ENCODE measurements at places on chromosomes 5 and 9.

DNA sequence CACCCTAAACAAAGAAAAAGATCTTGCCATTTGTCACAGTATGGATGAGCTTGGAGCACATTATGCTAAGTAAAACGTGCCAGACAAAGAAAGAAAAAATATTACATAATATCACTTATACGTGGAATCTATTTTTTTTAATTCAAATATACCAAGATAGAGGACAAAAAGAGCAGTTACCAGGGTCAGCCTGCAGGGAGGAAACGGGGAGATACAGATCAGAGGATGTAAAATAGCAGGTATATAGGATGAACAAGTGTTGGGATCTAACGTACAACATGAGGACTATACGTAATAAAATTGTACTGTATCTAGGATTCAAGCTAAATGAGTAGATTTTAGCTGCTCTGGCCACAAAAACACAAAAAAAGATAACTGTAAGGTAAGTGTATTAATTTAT, 247.5 kb downstream of the TMEM161B start:
- no peak for DNase-seq

DNA sequence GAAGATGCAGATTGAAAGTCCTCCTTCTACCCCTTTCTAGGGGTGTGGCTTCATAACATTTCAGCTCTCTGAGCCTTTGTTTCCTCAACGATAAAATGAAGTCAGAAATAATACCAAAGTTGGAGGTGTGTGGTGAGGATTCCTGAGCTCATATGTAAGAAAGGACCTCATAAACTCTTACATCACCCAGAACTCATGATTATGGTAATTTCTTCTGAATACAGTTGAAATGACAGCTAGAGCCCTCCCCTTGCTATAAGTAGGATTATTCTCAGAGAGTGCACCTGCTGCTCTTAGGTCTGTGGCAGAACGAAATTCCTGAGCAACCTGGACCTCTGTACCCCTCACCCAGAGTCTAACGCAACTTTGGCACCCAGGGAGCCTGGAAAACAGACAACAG, 291.4 kb upstream of the KLF4 start:
- DNase-seq, result no peak

DNA sequence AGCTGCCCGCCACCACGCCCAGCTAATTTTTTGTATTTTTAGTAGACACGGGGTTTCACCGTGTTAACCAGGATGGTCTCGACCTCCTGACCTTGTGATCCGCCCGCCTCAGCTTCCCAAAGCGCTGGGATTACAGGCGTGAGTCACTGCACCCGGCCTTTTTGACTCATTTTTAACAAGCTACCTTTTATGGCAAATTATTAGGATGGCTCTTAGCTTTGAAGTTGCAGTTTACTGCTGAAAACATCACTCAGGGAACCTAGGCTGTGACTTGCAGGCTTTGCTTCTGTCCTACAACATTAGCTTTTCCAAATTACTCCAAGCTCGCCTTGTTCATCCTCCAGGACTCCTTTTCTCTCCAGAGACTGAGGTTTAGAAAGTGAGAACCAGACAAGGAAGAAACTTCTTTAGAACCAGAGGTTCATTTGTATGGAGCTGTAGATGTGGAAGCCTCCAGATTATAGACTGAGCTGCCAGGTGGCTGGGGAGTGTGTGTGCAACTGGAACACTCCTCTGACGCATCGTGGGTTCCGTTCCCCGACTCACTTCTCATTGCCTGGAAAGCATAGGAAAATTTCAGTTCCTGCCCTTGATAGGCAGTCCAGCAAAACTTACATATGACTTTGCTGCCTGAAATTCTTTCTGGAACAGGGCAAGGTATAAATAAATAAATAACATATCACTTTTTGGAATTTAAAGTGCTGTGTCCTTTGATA, 23.8 kb upstream of the SPTAN1 start:
- DNase-seq, result no peak

DNA sequence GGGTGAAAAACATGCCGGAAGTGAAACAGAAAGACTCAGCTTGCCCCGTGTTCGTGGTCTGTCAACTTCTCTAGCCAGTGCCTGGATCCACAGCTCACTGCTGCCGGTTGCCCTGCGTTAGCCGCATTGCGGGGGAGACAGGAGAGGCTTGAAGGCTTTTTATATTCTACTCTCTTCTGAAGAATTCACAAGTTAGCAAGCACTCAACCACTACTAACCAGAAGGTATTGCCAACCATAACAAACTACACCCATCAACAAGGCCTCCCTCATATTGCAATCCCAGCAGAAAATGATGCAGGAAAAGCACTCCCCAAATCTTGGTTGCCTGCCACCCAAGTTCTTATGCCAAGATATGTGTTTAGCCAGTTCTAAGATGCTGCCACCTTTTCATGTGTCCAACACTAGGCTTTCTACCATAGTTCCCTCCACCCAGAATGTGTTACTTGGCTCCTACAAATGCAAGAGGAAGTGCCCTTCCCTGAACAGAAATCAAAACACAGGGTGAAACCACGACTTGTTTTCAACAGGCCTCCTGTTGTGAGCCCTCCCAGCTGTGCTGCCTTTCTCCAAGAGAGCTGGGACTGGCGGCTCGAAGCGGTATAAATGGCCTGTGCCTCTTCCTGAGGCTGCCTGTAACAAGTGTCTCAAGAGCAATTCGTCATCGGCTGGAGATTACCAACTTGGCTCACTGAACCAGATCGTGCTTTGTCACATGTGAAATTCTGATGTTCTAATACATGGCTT, 129.0 kb downstream of the SNX18 start:
- peak; percentile 52 for DNase-seq

- DNase-seq, result no peak
These were observed 92.6 kb downstream of the MARCHF3 start for GRCh38 chr5:126937771-126938170.

- DNase-seq, result no peak
These were observed 30.4 kb downstream of the RANBP17 start for GRCh38 chr5:170892196-170892595.

DNA sequence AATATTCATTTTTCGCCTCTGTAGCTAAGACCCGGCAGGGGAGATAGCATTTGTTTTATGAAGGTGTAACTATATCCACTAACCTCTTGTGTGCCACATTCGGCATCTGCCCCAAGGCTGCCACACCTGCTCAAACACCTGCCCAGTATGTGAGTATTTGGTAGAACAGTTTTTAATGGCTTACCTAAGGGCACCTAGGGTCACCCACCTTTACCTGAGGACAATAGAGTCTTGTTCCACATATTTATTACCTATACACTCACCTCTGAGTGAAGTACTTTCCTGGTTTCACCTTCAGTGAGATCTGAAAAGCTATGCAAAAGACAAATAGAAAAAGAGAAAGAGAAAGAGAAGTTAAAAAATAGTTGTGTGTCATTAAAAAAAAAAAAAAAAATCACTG, 68.0 kb upstream of the PIP5K1B start:
- no peak for DNase-seq

DNA sequence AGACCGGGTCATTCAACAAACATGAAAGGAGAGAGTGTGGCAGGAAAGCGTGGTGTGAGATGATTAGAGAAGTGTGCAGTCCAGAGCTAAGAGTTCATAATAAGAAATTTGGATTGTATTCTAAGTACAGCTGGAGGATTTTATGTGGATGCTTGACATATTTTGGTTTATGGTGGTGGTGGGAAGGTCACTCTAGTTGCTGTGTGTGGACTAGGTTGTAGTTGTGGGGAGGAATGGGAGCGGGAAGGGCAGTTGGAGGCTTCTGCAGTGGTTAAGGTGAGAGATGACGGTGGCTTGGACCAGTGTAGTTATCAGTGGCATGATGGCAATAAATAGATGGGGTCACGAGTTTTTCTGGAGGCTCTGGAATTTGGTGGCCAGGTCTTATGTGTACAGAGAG, 45.7 kb upstream of the GPR151 start:
- DNase-seq, result no peak

GRCh38 chr5:51604324-51604723, 221.1 kb downstream of the ISL1 start:
- DNase-seq, result no peak

GRCh38 chr9:110364451-110364850, 26.8 kb upstream of the TXNDC8 start:
- no peak for DNase-seq

- no peak for DNase-seq
These were observed 417.0 kb downstream of the MAN2A1 start for GRCh38 chr5:110106750-110107149.

DNA sequence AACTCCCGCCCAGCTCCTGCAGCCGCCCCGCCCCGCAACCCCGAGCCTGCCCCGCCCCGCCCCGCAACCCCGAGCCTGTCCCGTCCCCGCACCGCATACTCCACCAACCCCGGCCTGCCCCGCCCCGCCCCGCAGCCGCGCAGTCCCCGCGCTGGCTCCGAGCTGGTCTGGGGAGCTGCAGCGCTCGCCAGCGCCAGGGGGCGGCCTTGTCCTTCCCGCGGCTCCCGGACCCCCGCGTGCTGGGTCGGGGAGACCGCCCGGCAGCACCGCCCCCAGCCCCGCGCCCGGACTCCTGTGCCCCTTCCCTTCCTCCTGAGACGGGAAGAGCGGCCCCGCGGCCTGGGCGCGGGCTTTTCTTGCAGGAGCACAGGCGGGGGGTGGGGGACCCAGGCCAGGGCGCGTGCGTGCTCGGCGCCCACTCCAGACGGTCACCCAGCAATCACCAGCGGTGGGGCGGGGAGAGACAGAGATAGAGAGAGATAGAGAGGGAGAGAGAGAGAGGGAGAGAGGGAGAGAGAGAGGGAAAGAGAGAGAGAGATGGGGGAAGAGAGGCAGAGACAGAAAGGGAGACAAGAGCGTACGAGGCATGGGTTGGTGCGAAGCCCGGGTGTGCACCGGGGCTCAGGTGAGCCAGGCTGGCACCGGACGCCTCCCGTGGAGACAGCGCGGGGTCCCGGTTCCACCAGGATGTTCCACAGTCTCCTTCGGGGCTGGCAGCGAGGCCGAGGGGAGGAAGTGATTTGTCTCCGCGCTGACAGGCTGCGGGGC, 14.7 kb upstream of the TMEM250 start:
- peak; percentile 58 for DNase-seq

DNA sequence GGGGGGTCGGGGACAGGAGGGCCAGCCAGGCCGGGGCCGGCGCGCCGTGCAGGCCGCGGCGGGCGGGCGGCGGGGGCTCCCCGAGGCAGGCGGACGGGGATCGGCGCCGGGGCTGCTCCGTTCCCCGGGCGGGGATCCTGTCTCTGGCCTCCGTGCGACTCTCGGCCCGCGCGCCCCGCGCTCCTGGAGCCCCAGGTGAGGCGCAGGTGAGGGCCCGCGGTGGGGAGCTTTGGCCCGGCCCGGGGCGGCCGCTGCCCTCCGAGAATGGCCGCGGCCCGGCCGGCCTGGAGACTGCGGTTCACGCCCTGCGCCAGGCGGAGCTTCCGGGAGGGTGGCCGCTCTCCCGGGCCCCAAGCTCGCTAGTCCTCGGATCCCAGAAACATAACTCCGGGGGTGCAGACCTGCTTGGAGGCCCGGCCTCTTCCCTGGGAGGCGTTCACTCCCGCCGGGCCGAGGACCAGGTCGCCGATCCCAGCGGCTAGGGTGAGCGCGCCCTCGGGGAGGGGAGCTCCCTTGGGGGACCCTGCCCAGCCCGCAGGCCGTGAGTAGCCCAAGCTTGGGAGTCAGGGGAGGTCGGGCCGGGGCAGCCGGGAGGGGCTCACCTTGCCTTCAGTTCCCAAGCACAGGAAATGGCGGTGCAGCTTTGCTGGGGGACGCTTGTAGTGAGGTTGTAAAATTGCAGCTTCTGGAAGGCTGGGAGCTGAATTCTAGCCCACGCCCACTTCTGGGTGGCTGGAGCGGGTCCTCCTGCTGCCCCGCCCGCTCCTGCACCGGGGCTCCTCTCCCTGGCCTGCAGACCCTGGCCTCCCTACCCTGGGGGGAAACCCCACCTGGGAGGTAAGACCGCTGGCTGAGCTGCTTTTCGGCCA, 723 bp downstream of the PPP1R26 start:
- DNase-seq, result peak; percentile 75

GRCh38 chr5:151528996-151529395, 62.1 kb downstream of the FAT2 start:
- no peak for DNase-seq

GRCh38 chr5:58452566-58453258, 7.2 kb downstream of the PLK2 start:
- DNase-seq, result no peak

DNA sequence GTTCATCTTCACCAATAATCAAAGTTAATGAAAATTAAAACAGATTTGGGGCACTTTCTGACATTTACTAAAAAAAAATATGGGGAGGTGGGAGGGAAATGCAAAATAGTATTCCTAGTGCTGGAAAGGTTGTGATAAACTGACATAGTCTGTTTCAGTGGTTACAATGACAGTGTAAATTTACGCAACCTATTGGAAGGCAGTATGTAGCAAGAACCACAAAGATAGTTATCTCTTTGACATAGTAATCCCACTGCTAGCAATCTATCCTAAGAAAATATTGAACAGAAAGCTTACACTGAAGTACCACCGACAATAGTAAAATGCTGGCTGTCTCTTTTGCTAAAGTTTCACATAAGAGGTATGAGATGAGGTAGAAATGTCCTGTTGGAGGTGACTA, 15.1 kb upstream of the EPB41L4B start:
- DNase-seq, result no peak

GRCh38 chr9:93096811-93097382, 880 bp downstream of the CARD19 start:
- DNase-seq, result no peak

DNA sequence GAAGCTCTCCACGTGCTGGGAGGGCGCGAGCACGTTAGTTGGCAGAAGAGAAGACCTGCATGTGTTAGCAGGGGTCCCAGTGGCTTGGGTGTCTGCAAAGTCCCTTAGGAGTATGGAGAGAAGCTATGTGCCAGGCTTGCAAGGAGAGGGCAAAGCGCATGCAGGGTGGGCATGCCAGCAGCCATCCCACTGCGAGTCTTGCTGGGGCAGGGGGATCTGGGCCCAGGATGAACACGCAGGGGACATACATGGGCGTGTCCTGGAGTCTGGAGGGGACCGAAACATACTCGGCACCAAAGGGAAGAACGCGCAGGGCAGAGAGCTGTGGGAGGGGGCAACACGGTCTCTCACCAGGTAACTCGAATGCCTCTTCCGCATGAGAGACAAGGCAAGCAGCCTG, 43.6 kb upstream of the IPPK start:
- no peak for DNase-seq

GRCh38 chr5:5816960-5817359, 394.5 kb downstream of the ICE1 start:
- no peak for DNase-seq

GRCh38 chr5:41392016-41392415, 118.4 kb downstream of the PLCXD3 start:
- no peak for DNase-seq

- DNase-seq, result no peak
These were observed 568.8 kb downstream of the PSAT1 start for GRCh38 chr9:78865737-78866136.

Measured in mesendoderm (in vitro differentiated cells).